Stimulated activated CD8-positive, alpha-beta memory T cell treated with anti-CD3 and anti-CD28 coated beads, Interleukin-2, amount 100 ng/mL, for 1 hour (primary cell): ENCODE measurements at places on chromosomes 16 and 17.
A peak's percentile ranks its signal among the peaks of the same experiment; 100 is the strongest.

GRCh38 chr17:35018814-35019213, 38.5 kb downstream of the LIG3 start:
- DNase-seq, result no peak

DNA sequence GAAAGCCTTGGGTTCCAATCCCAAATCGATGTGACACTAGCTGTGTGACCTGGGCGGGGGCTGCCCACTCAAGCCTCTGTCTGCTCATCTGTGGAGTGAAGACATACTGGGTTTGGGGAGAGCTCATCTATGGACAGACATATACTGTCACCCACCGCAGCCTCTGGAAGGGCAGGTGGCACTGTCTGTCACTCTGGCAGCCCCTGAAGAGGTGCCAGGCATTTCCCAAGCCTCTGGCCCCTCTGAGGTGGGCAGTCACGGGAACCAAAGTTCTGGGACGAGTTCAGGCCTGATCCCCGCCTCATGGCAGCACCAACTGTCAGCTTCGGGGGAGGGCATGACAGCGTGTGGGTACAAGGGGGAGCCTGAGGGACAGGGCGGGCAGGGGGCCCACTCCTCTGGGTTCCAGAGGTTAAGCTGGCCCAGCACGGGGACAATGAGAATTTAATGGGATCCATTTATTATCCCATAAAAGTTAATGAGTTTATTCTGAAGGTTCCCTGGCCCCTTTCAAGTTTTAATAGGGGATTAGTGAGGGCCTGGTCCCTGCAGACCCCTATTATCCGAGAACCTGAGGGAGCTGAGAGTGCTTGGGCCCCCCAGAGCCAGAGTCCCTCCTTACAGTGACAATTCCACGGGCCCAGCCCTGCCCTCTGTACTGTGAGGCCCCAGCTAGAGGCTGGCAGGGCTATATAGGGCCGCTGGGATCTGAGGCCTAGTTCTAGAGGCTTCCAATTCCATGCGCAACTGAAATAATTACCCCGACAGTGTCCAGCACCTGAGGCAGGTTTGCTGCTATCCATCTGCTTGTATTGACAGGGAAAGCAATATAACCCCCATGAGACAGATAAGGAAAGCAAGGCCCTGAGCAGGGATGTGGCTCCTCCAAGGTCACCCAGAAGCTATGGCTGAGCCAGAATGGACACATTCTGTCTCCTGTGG, 18.8 kb downstream of the SEZ6 start:
- DNase-seq, result no peak

GRCh38 chr16:46882304-46882939, 1.7 kb upstream of the GPT2 start:
- DNase-seq, result no peak

DNA sequence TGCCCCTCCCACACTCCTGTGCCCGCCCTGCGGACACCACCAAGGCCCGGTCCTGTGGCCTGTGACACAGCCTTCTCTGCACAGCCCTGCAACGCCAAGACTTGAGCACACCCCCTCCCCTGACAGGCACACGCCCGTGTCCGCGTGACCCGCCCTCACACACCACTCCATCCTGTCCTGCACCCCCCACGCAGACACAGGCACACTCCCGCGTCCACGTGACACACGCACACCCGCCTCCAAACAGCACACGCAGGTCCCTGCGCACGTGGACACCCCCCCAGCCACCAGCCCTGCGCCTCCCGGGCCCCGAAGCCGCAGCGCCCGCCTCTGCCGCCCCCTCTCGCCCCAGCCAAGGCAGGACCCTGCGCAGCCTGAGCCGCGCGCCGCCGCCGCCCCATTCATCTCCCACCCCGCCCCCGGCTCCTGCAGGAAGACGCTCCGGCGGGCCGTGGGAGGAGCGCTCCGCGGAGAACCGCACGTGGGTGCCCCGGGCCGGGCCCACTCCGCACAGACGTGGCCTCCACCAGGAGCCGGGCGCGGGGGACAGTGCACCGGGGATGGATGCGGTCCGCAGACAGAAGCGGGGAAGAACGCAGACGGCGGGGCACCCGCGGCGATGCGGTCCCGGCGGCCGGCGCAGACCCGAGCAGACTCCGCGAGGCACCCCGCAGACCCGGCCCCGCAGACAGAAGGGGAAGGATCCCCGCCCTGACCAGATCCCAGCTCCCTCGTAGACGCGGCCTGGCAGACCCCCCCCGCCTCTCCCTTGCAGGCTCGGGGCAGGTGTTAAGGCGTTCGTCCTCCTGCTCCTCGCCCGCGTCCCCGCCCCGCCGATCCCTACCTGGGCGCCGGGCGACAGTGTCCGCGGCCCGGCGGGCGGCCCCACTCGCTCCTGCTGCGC, 506 bp downstream of the CAMKK1 start:
- peak; percentile 44 for DNase-seq

- DNase-seq, result no peak
Observed at GRCh38 chr16:79897453-79898146, 297.1 kb upstream of the MAF start.

- peak; percentile 27 for DNase-seq
Observed at GRCh38 chr17:82400830-82401229, 17.3 kb upstream of the HEXD start.

DNA sequence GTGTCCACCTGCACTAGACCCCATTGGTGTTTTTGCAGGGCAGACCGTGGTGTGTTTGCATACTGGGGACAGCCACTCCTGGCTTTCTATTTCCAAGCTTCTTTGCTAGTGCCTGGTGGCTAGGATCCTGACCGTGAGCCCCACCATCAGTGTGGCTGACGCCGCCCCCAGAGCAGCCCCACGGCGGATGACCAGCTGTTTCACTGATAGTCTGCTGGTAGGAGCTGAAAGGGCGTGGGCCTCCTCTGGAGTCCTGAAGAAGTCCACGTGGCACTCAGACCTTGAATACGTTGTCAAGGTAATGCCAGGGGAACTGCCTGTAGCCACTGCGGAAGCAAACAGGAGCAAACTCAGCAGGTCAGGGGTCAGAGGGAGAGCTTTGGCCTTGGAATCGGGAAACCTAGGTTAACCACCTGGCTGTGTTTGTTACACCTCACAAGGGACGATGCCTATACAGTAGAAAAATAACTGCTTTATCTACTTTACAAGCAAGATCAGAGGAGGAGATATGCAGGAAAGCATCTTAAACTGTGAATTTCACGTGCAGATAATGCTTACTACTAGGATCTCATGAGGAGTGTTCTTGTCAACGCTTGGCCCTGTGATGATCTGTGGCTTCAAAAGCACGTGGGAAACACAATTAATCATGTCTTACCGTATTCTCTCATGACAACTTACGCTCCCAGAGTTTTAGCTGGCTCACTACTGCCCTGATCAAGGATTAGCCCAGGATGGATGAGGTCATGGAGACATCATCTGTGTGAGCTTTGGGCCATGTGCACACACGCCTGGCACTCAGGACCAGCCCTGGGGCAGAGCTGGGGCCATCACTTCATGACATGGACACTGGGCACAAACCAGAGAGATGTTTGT, 30.3 kb downstream of the ALDH3A2 start:
- DNase-seq, result no peak

DNA sequence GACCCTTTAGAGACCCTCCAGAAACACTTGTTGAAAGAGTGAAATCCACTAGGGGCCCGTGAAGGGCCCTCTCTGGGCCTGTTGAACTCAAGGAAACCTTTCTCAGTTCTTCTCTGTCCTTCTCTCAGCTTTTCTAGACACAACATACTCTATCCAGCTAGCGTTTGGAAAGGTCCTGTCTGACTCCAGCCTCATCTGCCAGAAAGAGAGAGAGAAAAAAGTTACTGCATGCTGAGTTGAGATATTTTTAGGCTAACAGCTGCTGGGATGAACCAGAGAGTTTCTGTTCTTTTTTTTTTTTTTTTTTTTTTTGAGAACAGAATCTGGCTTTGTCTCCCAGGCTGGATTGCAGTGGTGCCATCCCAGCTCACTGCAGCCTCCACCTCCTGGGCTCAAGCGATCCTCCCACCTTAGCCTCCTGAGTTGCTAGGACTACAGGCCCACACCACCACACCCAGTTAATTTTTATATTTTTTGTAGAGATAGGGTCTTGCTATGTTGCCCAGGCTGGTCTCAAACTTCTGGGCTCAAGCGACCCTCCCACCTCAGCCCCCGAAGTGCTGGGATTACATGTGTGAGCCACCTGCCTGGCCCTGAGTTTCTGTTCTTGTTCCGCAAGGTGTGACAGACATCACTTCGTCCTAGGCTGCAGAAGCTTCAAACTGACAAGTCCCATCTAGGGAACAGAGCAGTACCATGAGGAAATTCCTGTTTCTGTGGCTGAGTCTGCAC, 14.9 kb upstream of the TEX2 start:
- no peak for DNase-seq

DNA sequence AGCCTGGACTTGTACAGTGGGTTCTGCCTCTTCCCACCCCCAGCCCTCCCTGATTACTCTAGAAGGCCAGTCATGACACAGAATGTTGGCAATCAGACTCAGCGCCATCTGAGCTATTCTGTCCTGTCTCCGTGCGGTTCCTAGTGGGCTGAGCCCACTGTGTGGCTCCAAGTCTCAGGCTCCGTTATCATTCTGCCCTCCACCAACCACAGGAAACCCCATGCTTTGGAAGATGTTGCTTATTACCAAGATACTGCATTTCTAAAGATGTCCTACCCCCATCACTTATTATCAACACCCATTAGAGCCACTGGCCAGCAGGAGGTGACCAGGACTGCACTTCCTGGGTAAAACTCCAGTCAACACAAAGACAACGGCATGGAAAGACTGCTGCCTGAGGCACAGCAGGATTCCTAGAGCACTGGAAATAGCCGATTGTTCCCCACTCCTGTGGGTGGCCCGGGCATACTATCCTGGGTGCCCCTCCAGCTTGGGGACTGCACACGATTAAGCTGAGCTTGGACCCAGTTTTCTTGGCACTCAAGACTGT, 133.6 kb downstream of the AATF start:
- no peak for DNase-seq
